ENCODE measurements at places on chromosomes 16 and 17.
A peak's percentile ranks its signal among the peaks of the same experiment; 100 is the strongest.

GRCh38 chr17:81648013-81648706 is 8.2 kb downstream of the PDE6G start:
- no peak for DNase-seq

GRCh38 chr17:78368854-78369495 is 9.1 kb upstream of the SOCS3 start:
- DNase-seq = no peak

DNA sequence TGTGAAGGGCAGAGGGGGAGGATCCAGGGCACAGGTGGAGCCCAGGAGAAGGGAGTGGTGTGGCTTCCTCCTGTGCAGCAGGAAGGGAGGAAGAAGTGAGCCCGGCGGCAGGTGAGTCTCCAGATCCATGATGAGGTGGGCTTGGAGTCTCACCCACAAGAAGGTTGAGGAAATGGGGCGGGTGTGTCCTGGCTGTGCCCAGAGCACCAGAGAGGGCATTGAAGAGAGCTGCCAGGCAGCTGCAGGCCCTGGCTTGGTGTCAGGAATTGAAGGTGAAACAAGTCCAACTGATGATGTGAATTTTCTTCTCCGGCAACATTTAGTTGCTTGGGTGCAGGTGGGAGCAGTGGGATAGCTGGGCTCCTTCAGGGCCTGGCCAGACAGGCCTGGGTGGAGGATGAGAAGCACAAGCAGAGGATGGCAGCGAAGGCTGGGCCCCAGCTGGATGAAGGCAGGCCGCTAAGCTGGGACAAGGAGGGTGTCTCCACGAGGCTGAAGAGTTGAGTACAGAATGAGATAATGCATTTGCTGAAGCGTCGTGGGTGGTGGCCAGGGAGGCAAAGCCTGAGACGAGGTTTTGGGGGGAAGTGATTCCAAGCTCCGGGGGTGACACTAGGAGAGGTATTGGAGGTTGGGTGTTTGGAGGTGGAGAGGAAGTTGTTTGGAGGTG is 18.3 kb downstream of the NT5M start:
- no peak for DNase-seq

DNA sequence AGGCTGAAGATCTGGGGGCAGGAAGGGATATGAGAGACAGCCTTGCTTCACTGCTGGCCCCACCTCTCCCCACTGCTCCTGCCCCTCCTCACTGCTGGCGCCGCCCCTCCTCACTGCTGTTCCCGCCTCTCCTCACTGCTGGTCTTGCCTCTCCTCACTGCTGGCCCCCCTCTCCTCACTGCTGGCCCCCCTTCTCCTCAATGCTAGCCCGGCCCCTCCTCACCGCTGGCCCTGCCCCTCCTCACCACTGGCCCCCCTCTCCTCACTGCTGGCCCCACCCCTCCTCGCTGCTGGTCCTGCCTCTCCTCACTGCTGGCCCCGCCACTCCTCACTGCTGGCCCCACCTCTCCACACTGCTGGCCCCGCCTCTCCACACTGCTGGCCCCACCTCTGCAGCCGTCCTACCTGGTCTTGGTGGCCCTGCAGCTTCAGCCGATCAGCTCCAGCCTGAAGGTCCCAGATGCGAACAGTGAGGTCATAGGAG is 9.5 kb upstream of the PAM16 start:
- no peak for DNase-seq

DNA sequence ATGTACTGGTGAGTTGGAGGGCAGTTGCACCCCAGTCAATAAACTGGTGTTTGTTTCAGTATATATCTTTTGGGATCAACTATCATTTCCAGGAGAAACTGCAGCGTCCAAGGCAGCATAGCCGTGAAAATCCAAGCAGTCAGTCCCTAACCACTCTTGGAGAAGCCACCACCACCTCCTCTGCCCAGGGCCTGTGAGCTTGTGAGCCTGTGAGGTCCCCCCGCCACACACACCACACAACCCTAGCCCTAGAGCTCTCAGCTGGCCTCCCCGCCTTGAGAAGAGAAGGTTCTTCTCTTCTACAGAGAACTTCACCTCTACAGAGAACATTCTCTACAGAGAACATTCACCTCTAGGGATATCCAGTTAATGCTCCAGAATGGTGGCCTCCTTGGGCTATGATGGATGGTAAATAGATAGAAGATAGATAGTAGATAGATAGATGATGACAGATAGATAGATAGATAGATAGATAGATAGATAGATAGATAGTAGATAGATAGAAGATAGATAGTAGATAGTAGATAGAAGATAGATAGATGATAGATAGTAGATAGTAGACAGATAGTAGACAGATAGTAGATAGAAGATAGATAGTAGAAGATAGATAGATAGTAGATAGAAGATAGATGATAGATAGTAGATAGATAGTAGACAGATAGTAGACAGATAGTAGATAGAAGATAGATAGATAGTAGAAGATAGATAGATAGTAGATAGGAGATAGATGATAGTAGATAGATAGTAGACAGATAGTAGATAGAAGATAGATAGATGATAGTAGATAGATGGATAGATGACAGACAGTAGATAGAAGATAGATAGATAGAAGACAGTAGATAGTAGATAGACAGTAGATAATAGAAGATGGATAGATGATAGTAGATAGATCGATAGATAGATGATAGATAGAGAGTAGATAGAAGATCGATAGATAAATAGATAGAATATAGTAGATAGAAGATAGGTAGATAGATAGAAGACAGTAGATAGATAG is 13.7 kb downstream of the ALOX15B start:
- DNase-seq = no peak

DNA sequence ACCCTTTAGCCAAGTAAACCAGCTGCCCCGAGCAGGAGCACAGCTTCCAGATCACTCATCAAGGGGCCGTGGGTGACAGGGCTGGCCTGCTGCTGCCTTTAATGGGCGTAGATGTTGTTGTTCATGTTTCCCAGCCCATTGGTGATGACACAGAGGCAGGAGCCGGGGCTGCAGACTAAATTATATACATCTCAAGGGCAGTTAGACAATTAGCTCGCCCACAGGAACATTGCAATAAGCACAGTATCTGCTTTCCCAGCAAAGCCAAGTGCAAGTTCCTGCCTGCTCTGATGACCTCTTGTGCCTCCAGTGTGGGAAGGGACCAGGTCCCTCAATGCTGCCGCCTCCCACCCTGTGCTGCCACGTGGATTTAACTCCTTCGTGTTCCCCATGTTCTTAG is 485.8 kb downstream of the MAF start:
- no peak for DNase-seq

GRCh38 chr17:45282683-45283644 is 21.1 kb upstream of the SPATA32 start:
- DNase-seq = peak; percentile 98

DNA sequence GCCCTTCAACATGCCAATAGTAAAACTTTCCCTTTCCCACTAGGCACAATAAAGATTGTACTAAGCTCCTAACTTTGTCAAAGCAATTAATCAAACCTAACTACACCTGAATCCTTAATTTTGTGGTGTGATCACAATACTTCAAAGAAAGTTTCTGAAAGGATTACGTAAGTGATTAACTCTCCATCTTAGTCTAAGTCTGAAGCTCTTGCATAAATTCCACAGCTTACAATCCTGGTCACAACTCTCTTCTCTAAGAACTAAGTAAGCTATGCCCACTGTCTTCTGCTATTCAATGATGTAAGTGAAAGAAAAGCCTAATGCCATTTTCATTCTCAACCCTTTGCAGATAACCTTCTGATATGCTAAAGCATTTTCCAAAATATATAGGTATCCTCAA is 15.4 kb downstream of the SIAH1 start:
- DNase-seq = no peak

- no peak for DNase-seq
These were observed 34.1 kb upstream of the DHX8 start for GRCh38 chr17:43449470-43450248.

DNA sequence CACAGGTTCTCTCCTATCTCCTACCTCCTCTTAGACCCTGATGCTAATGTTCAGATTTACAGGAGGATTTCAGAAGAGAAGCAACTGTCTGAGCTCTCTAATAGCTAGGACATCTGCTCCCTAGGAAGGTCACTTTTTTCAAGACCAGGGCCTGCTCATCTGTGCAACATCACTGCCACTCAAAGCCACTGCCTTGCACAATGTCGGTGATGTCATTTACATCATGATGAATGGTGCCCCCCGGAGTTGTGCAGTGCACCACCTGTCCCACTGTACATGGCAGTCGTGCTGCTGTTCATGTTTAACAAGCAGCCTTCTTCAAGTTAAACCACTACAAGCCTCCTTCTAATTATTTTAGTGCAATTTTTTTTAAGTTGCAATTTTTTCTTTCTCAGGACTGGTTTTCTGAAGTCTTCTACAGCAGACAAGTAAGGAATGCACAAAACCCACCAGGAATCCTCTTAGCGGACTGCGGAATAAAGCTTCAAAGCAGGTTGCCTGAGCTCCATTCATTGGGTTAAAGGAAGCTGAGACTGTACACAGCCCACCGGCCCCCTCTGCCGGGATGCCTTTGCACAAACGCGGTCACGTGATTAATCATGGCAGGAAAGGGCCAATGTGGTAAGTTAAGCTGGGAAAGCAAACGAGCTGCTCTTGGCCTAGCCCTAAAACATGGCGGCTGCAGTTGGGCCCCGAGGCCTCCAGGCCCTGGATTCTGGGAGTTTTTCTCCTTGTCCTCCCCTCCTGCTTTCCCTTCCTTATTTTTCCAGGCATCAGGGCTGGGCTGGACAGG is 74.1 kb downstream of the MYH11 start:
- DNase-seq = peak; percentile 10

DNA sequence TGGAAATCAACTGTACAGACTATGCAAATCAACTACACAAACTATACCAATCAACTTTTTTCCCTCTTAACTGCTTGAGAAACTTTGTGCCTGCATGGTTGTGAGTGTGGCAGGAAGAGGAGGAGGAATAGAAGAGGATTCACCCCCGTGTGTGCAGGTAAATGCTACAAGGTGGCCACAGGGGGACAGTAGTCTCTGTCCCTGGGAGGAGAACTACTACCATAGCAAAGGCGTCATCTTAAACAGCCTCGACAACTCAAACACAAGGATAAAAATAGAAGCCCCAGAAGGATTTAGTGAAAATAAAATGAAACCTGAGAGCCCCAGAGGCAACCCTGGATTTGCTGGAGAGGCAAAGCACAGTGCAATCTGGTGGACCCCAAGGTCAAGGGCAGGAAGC is 199.5 kb upstream of the DYNLRB2 start:
- no peak for DNase-seq

GRCh38 chr17:9200699-9201359 is 179.5 kb downstream of the NTN1 start:
- no peak for DNase-seq

DNA sequence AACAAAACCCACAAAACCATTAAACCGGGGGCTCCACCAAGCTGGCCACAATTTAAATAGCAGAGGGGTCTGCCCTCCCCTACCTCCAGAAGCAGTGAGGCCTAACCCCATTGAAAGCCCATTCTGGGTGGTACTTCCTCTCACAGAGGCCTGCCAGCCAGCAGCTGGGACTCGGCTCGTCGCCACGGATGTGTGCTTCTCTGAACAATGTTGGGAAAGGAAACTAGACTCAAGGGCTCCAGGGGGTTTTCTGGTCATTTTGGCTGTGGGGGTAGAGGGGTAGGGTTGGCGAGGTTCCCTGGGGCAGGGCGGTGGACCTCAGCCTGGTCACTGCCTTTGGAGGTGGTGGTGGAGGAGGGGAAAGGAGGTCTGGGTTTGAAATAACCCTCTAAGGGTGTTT is 4.7 kb upstream of the PLCG2 start:
- DNase-seq = no peak

DNA sequence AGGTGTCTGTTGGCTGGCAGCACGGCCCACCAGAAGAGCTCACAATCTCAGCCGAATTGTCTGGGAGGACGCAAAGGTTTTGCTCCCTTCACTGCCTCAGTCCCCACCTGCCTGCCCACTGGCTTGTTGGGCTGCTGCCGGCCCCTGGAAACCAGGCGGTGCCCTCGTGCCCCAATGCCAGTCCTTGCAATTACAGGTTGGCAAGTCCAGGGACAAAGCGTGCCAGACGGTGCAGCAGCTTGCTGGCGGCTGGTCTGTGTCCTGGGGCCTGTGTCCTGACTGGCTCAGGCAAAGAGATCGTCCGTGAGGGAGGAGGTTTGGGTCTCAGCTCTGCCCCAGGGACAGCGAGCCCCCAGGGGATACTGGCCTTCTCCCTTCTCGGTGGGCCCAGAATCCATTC is 24.6 kb upstream of the SPNS2 start:
- no peak for DNase-seq

GRCh38 chr16:58222532-58223316 is 24.8 kb upstream of the CSNK2A2 start:
- DNase-seq = peak; percentile 45

DNA sequence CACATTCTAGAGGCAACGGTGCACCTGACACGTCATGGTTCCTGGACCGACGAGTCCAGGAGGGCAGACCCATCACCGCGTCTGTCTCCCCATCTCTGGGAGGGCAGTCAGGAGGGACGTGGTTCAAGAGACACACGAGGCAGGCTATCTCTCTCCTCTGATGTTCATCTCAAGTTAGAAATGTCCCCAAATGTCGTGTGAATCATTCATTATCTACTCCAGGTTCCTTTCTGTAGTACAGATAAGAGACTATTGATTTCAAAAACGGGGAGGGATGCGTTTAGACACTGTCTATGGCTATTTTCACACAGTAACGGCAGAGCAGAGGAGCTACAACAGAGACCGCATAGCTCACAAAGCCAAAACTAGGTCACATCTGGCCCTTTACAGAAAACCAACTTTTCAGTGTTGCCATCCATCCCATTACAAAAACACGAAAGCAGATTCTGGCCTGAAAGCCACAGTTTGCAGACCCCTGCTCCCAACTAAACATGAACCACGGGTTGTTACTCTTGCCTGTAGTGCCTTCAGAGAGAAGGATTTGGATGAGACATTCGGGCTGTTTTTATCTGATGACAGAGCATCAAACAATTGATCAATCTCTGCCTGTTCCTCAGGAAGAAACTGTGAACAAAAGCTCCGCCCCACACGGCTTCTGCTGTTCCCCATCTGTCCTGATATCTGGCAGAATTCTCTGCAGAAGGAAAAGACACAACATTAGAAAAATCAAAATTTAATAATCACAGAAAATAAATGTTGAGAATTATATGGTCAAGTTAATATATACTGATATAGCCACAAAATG is 6.8 kb downstream of the MEAK7 start:
- DNase-seq = no peak

GRCh38 chr16:85557083-85557970 is 55.8 kb upstream of the GSE1 start:
- peak; percentile 20 for DNase-seq

DNA sequence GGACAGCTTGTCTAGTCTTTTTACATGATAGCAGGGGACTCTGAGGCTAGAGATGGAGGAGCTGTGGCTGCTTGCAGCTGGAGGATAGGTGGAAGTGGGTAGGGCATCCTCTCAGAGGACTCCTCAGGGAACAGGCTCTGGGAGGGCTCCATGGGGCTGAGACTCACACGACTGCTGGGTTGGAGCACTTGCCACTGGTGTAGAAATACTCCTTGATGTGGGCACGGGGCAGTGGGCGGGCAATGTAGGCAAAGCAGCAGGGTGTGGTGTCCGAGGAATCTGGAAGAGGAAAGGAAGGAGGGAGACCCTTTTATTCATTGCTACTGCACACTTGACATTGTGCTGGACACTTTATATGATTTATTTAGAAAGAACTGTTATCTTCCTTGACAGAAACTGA is 1.8 kb downstream of the CCL5 start:
- no peak for DNase-seq
